BJ (cell line): ENCODE measurements at places on chromosomes 12 and 14. TPM values are rescaled to one million over a fixed set of nuclear protein-coding genes. Genes with fewer than 3 reads are reported as not detected.

- DNase-seq: no peak
Observed at GRCh38 chr12:129332286-129332685, 479.0 kb downstream of the GLT1D1 start.

- DNase-seq: no peak
Observed at GRCh38 chr14:95660651-95661515, 25.3 kb upstream of the TCL1B start.

DNA sequence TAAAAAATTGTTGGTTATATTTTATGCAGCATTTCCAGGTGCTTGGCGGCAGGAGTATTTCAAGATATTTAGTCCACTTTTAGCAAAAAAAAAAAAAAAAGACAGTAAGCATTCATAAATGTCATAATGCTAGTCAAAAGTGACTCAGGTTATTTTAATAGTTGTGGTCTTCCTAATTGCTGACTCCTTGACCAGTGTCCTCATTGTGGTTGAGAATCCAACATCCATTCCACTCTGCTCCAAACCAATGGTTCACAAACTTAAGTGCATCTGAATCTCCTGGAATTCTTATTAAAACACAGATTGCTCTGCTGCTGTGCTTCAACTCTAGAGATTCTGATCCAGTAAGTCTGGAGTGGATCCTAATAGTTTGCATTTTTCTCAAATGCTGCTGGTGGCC lies 71.4 kb downstream of the AKAP6 start:
- peak; percentile 88 for DNase-seq

- DNase-seq: no peak
Observed at GRCh38 chr12:26867080-26867479, 34.1 kb upstream of the ITPR2 start.

DNA sequence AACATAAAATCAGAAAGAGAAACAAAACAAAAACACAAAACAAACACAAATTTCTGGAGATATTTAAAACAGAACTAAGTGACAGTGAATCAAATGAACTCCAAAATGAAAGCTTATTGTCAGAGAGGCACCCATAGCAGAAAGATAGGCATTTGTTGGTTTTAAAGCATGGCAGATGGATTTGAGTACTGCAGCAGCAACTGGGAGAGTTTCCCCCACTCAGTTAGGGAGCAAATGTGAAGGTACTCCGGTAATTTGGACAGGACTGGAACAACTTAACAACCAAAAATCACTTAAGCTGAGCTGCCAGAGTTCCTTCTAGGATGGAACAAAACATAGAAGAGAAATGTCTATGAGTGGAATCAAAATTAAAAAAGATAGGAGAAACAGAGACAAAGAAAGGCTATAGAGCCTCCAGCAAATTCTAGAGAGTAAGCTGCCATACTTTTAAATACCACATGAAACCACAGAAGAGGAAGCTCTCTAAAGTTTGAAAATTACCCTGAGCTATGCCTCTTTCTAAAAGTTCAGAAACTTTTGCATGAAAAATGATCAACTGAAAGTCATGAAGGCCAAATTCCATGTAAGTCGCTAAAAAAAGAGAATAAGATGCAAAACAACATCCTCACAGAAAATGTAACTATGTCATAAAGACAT lies 1248.3 kb upstream of the USP15 start:
- no peak for DNase-seq

DNA sequence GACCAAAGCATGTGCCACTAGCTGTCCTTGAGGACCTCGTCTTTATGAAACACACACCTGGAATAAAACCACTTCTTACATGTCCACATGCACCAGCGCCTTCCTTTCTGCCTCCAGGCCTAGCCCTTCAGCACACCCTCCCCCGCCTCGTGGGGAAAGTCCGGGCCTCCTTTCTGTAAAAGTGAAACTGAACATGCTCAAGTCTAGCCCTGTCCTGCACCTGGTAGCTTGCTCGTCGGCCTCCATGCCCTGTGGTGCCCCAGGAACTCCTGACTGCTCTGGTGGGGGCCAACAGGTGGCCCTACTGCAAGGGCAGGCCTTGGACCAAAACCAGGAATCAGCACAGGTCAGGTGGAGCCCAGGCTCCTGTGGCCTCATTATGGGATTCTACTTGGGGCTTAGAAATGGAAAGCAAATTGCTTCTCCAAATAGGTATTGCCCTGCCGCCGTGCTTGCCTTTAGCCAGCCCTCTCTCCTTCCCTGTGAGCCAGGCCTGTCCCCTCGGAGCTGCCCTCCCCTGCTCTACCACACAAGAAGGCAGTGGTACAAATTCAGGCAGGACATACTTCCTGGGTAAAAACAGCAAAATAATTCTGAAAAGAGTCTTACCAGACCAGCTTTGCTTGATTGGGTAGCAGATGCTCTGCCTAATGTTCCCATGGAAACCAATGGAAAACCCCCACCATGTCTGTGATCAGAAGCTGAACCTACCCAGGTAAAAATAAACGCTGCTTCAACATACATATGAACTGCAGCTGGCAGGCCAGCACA lies 43.5 kb downstream of the ERH start:
- no peak for DNase-seq

- no peak for DNase-seq
Observed at GRCh38 chr12:4031703-4032291, 158.6 kb upstream of the PARP11 start.

DNA sequence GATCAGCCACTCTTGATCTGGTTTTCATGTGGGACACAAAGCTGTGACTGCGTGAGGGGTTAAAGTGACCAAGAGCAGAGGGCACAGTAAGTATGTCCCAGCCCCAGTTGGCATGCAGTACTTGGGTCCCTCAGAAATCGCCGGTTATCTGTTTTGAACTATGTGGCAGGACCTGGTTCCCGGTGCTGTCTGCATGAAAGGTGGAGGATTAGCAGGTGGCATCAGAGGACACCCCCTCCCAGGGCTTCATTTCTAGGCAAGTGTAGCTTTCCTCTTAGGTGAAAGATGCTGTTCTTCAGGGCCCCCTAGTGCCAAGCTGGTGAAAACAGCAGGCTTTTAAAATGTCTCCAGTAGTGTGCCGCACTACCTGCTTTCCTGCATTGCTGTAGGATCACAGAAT lies 57.1 kb downstream of the ATG14 start:
- DNase-seq: no peak

GRCh38 chr12:29617407-29617803 lies 119.9 kb upstream of the OVCH1 start:
- DNase-seq: no peak

GRCh38 chr12:49553512-49554088 lies 14.3 kb downstream of the MCRS1 start:
- no peak for DNase-seq

- no peak for DNase-seq
Observed at GRCh38 chr14:21070083-21070609, at the start of gene ARHGEF40. Gene ARHGEF40, plus strand, starts transcription at chr14:21070304. Its CDS starts 93 bp downstream, at chr14:21070397.

- peak; percentile 33 for DNase-seq
Observed at GRCh38 chr12:59708064-59708463, 112.2 kb downstream of the SLC16A7 start.

GRCh38 chr14:34227834-34228649 lies 234.0 kb downstream of the SPTSSA start:
- DNase-seq: no peak

DNA sequence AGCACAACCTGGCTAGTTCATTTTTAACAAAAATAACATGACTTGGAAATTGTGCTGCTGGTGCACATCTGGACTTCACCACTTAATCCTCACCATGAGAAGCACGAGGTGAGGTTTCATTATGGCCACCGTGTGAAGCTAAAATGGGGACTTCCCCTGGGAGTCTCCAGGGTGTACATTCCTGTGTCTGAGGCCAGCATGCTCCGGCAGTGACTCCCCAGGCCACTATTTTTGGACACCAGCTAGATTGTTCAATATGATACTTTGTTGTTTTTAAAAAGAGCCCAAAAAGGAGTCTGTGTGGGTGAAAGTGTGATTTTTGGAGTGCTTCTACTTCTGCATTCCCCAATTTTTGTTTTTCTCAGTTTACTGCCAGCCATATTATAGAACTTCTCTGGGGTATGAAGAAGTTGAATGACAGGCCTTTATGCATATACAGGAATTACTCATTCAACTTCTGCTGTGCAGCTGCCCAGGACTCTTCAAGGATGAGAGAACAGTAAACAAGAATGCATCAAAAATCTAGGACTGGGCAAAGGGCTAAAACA lies 16.9 kb upstream of the AICDA start:
- peak; percentile 34 for DNase-seq

DNA sequence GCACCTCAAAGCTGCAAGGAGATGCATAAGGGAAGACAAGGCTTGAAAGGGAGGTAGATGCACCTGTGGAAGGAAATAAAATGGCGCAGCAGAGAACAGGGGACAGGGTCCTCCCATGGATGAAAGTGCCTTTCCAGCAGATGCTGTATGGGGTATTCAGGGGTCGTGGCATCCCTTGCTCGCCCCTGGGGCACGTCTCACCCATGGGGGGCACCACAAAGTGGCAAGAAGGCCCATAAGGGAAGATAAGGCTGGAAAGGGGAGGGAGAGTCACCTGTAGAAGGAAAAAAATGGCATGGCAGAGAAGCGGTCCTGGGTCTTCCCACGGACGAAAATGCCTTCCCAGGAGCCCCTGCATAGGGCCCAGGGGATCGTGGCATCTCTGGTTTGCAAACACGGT lies 265.1 kb downstream of the ALG10 start:
- DNase-seq: no peak

DNA sequence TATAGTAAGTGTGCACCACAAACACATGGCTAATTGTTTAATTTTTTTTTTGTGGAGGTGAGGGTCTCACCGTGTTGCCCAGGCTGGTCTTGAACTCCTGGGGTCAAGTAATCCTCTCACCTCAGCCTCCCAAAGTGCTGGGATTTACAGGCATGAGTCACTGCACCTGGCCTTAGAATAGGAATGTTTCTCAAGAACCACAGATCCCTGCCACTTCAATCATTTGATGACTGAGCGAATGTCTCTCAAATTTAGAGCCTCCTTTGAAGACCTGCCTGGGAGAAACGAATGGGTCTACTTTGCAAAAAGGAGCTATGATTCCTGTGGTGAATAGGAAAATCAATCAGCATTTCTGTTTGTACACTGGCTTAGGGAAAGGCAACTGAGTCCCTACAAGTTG lies 33.5 kb upstream of the CHST11 start:
- no peak for DNase-seq

- no peak for DNase-seq
Observed at GRCh38 chr12:115433014-115433634, 749.1 kb upstream of the TBX3 start.

DNA sequence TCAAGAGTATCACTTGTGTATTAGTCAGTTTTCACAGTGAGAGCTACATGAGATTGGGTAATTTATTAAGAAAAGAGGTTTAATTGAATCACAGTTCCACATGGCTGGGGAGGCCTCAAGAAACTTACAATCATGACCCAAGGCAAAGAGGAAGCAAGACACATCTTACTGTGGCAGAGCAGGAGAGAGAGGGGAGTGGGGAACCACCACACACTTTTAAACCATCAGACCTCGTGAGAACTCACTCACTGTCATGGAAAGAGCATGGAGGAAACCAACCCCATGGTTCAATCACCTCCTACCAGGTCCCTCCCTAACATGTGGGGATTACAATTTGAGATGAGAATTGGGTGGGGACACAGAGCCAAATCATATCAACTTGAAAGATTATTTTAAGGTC lies 522.9 kb downstream of the FLRT2 start:
- DNase-seq: no peak

- DNase-seq: no peak
Observed at GRCh38 chr14:76810953-76811400, 1.7 kb downstream of the ANGEL1 start.

DNA sequence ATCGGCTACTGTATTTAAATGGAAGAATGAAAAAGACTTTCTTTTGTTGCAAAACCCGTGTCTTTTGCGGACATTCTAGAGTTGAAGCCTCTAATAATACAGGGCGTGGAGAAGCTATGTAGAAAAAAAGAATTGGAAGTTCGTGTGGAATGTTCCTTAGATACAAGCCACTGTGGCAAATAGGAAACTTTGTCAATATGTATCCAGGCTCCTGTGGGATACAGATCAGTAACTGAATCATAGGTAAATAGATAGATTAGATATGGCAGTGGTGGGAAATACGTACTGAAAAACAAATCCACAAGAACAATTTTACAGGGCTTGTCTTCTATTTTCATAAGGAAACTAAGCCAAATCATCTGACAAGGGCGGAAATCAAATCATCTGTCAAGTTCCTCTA lies 245.4 kb downstream of the EGLN3 start:
- no peak for DNase-seq

DNA sequence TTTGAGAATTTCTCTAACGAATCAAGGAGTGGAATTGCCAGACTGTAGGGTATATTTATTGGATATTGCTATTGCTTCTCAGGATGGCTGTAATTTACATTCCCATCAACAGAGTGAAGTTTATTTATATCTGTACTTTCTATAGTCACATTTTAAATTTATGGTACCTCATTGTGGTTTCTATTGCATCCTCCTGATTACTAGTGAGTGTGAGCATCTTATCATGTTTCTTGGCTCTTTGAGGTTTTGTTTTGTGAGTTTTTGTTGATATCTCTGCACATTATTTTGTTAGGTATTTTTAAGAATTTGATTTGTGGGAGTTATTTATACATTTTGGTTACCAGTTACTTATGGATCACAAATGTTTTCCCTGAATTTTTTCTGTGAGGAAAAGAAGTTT lies 13.9 kb downstream of the DNM1L start:
- DNase-seq: no peak

DNA sequence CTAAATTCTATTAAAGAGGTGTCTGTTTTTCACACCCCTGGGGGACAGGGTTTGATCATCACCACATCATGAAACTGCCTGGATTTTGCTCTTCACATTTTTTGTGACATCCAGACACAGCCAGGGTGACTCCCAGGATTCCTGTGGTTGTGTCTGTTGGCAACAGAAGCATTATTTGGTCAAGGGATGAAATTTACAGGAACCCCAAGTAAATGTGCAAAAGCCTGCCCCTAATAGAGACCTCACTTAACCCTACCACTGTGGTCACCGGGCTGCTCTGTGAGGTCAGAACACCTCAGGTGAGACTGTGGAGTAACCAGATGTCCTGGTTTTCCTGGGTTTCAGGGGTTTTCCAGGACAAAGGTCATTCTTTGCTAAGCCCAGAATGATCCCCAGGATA lies 103.8 kb downstream of the DAD1 start:
- DNase-seq: no peak

GRCh38 chr14:96916751-96917150 lies 119.6 kb downstream of the VRK1 start:
- no peak for DNase-seq

GRCh38 chr14:102965971-102966655 lies 43.6 kb downstream of the AMN start:
- no peak for DNase-seq

Gene NGB
- polyA plus RNA-seq: 0.05 TPM in 1 of 2 replicates, not detected in the other

Gene CCDC177
- polyA plus RNA-seq: not detected in 2 replicates

Gene SLC25A47
- not detected in 2 replicates for polyA plus RNA-seq

Gene KRT85
- polyA plus RNA-seq: not detected in 2 replicates

Gene NUAK1
- 37.0 and 40.0 TPM in 2 replicates for polyA plus RNA-seq

Gene EGLN3
- polyA plus RNA-seq: 0.15 and 0.47 TPM in 2 replicates

Gene KCNC2
- polyA plus RNA-seq: not detected in 2 replicates

Gene TSPAN11
- polyA plus RNA-seq: 0.44 and 0.64 TPM in 2 replicates

Gene C3AR1
- 0.11 and 0.13 TPM in 2 replicates for polyA plus RNA-seq

Gene MTRFR
- polyA plus RNA-seq: 11.6 and 12.7 TPM in 2 replicates

Gene CDKL1
- polyA plus RNA-seq: 2.5 and 7.3 TPM in 2 replicates

Gene SRP54
- polyA plus RNA-seq: 25.6 and 36.0 TPM in 2 replicates

Gene MFAP5
- polyA plus RNA-seq: 172 and 174 TPM in 2 replicates

Gene ARHGEF25
- 18.0 and 26.0 TPM in 2 replicates for polyA plus RNA-seq
